Cardiac fibroblast (primary cell): ENCODE measurements at places on chromosomes 1 and 21.

GRCh38 chr1:111770916-111771315 lies 15.2 kb downstream of the DDX20 start:
- DNase-seq = peak; percentile 21

DNA sequence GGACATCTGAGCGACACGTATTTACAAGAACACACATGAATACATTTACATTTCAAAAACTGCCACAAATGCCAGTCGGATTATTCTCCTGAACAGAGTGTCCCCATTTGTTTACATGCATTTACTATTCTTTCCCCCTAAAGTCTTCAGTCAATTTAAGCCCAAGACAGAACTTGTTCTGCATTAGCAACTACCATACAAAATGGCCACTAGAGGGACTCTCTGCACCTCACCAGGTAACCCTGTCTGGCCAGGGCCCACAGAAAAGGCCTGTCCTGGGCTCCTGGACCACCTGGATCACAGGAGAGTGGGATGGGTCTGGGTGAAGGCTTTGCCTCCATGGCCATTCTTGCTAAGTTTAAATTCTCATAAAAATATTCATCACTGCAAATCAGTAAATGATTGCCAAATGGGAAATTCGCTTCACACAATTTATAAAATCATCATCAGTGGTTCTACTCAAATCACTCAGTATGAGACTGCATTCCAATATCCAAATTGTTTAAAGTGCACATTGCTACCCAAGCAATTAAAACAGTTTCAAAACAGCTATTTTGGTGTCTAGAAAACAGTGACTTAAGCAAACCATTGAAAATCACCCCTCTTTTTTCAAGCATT lies 12.5 kb upstream of the GUCA2A start:
- peak; percentile 63 for DNase-seq

DNA sequence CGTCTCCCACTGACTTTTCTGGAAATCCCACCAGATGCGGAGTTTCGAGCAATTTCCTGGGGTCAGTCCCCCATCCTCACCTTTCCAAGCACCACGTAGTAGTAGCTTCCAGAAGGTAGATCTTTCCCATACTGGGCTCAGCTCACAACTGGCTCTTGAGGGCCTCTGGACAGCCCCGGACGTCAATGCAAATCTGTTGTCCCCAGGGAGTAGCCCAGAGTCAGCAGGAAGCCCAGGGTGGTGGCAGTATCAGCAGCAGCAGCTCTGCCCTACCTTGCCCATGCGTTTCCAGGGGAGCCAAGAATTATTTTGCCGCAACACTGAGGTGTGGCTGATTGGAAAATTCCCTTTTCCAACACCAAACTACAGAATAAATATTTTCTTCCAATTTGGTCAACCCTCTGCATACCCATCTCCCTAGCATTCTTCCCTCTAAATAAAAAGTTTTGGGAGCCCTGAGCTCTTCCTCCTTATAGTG lies 70.3 kb downstream of the CD46 start:
- DNase-seq = no peak

DNA sequence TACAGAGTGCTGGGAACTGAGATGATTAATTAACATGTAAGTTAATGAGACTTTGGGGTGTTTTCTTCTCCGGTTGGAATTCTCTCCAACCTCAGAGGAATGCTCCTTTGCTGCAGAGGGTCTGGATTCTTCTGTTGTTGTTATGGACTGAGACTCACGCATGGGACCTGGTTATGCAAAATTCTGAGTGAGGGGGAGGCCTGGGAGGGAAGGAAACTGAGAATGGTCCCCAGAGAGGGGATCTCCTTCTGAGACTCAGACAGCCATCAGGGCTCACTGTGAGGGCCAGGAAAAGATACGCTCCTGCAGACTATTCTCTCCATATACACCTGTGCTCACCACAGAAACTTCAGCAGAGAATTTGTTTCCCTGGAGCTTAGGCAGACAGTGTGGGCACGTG lies 56.3 kb downstream of the HTR6 start:
- DNase-seq = no peak

GRCh38 chr1:33501309-33501708 lies 28.9 kb downstream of the ZSCAN20 start:
- DNase-seq = no peak

DNA sequence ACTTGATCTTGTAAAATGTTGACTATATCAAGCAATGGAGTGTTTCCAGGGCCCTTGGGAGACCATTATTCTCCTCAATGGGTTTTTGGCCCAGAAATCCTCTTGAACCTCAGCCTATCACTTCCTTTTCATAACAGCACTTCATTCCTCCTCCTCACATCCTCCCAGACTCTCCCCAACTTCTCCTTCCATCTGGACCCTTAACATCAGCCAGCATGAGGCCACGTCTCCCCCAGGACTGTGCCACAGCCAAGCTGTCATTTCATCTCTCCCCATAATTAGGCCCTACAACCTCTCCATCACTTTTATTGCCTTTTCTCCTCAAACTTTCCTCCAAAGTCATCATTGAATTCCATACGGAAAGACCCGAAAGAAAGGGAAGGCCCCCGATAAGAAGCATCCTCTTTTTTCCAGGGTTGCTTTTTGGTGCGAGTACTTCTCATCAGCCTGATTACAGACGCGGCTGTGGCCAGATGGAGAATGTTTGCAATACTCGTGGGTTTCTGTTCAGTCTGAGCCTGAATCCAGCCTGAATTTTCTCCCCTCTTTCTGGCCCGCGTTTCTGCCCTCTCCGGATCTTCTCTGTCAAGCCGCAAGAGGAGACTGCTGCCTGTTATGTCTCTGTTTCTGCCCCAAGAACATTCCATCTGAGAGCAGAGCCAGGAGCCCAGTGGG lies 52.7 kb upstream of the SLC25A33 start:
- DNase-seq = no peak
